ENCODE measurements at places on chromosomes 1 and 21.
A peak's percentile ranks its signal among the peaks of the same experiment; 100 is the strongest.

DNA sequence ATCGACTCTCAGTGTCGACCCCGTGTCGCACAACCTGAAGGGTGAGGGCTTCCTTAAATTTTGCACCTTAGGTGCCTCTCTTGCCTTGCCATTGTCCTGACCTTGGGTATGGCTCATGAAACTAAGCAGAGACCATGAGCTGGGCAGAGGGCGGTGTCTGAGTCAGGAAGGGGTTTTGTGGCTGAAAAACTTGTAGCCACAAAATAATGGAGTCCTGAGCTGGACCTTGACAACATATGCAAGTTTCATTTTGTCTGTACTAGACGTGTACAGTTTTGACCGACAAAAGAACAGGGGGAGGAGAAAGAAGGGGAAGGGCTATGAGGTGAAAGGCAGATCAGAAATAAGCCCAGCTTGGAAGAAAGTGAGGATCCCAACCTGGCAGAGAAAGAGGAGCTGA lies 8.3 kb upstream of the RUNX1 start:
- no peak for DNase-seq

DNA sequence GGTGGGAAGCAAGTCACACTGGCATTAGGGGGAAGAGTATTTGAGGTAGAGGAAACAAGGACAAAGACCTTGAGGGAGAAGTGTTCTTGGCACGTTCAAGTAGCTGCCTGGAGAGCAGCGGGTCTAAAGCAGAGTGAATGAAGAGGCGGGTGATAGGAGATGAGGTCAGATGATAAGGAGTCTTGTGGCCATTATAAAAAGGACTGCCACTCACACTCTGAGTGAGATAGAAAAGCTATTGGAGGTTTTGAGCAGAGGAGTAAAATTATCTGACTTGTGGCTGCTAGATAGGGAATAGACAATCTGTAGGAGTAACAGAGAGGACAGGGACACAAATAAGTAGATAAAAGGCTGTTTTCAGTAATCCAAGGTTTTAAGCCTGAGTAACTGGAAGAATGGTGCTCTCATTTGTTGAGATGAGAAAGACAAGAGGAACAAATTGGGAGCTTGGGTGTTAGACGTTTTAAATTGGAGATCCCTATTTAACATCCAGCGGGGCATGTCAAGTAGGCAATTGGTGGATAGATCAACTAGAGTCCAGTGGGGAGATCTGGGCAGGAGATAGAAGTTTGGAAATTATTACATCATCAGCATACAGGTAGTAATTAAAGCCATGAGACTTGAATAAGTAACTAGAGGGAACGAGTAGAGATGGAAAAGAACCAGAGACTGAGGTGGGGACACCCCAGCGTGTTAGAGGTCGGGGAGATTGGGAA lies 43.7 kb downstream of the HENMT1 start:
- peak; percentile 52 for DNase-seq

- DNase-seq = no peak
These were observed 484.2 kb downstream of the SIPA1L2 start for GRCh38 chr1:232145768-232146167.

DNA sequence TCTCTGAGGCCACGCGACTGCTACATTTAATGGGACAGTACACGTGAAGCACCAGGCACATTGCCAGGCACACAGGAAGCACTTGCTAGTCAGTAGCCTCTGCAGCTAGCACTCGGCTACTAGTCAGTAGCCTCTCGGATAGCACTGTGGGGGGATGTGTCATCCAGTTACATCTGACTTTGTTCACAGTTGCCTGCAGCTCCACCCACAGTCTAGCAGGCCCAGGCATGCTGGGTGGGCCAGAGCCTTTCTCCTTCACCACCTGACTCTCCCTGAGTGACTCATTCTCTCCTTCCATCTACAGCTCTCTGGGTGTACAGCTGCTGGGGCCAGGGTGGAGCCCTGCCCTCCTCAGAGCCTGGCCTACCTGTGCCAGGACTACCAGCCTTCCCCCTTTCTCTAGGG lies 51.5 kb downstream of the PTPRF start:
- DNase-seq = peak; percentile 72

DNA sequence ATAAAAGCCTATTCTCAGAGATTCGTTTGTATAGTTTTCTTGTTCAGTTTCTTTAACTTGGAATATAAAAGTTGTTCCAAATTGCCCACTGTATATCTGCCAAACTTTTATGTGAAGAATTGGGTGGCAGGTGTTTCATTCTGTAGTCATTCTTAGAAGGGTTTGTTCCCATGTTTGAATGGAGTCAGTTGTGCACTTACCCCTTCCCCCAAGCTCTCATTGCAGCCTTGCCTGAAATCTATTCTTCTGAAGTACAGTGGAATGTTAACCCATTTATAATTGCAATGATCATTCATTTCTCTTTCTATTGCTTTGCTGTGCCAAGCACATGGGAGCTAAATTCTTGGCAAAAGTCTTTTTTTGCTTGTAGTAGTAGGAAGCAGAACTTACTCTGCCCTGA lies 375.3 kb upstream of the C1orf87 start:
- no peak for DNase-seq
